ENCODE measurements at places on chromosomes 11 and 22. TPM values are rescaled to one million over a fixed set of nuclear protein-coding genes. Genes with fewer than 3 reads are reported as not detected.

PRG2 gene
- not detected for polyA plus RNA-seq

RFPL2 gene
- polyA plus RNA-seq, result not detected

GRCh38 chr22:46262449-46263215 lies 511 bp downstream of the PKDREJ start:
- DNase-seq, result no peak

DNA sequence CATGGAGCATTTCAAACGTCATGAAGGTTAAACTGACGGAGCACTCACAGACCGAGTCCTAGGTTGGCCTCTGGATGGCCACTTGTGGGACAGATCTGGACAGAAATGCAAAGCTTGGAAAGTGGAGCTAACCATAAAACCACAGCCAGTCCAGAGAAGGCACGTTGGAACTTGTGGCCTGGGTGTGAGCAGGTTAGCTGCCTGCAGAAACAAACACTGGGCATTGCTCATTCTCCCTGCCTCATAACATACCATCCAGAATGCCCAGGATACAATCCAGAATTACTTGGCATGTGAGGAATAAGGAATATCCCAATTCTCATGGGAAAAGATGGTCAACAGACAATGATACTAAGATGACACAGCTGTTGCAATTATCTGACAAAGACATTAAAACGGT lies 1005.0 kb downstream of the TBC1D22A start:
- DNase-seq, result no peak
